Activated naive CD4-positive, alpha-beta T cell (primary cell): ENCODE measurements at places on chromosomes 3 and 15.

DNA sequence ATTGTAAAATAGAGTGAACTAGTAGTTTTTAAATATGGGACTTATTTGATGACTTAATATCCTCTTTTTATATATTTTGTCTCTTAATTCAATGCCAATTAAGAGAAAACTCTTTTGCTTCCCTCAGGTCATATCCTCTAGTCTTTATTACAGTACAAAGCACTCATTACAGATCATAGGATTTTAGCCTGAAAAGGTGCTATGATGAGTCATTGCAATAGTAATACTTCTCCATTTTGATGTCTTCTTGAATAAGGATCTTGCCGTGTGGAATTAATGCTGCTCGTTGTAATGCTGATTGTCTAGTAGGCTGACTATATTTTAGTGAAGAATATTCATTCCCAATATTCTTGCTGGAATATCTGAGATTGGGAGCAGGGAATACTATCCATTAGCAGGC lies 612.2 kb upstream of the GOLIM4 start:
- DNase-seq: no peak

DNA sequence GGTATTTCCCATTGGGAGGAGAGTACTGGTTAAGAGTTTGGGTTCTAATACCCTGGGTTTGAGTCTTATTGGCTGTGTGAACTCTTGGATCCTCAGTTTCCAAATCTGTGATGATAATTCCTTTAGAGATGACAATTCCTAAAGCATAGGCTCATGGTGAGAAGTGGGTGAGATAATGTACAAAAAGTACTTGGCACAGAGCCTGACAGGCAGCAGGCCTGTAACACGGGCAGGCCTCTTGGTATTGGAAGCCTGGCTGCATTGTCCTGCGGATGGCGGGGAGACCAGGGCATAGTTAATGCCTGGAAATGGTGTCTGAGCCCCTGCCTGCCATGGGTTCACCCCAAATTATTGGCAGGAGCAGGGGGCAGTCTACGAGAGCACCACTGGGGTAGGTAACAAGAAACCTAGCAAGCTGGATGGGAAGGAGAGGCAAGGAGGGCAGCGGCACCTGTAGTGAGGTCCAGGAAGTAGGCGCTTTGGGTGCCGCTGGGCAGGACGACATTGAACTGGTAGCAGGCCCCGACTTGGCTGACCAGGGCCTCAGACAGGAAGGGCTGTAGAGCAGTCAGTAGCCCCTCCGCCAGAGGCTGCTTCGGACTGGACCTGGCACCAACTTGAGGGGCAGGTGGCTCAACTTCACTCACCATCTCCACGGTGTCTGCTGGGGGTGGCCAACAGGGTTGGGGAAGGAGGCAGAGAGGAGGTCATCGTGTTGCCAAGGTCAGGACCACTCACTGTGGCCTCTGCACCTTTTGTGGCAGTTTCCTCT lies 7.7 kb downstream of the STOML1 start:
- DNase-seq: no peak

- DNase-seq: no peak
Measured at GRCh38 chr3:48190911-48191310, 2.7 kb upstream of the CDC25A start.

GRCh38 chr3:169077394-169077906 lies 586.1 kb downstream of the MECOM start:
- no peak for DNase-seq

DNA sequence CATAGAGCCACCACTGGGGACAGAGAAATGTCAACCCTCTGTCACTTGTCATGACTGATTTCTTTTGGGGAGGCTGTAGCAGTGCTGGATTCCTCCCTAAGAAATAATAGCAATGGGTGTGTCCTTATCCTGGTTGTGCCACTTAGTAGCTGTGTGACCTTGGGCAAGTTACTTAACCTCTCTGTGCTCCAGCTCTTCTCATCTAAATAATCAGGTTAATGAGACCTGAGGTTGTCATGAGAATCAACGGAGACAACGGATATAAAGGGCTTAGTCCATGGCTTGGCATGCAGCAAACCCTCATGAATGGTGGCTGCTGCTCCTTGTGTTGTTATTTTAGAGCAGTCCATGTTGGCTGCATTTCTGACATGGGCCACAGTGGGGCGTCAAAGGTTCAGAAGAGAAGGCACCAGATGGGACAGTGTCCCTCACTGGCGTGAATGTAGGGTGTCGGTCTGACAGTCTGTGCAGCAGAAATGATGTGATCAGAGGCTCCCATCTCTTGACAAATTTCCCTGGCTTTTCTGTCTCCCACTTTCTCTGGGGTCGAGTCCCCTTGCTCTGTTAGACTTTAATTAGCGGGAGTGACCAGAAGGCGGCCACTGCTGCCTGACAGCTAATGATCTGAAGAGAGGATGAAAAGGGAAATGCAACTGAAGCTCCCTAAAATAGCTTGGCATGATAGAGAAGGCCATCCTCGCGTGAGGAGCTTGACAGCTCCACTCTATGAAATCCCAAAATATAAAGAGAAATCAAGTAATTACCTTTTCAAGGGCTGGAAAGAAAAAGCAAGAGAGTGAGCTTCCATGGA lies 209.4 kb downstream of the CADPS start:
- no peak for DNase-seq

DNA sequence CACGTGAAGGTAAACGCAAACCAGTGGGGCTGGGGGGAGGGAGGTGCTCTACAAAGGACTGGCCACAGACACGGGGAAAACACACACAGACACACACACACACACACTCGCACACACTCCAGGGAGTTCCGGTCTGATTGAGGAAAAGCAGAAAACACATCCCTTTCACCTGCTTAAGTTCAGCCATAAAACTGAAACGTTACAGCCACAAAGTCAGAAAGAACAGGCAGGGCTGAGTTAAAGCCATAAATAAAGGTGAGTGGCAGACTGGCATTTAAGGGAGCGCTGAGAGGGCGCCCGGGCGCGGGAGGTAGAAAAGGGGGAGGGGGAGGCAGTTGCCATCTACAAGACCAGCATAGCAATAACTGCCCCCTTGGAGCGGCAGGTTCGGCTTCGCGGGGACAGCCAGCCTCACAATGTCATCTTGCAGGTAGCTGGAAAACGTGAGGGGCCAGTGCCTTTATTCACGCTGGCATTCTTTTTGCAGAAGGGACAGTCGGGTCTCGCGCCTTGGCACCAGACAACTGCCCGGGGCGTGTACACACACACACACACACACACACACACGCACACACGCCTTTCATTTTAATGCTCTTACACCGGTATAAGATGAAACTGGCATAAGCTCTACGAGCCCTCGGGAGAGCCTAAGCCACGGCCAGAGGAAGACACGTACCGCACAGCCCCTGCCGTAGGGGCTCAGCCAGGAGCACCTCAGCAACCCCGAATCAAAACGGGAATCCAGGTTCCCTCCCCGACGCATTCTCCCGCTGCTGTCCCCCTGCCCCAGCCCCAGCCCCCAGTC lies 866 bp downstream of the TNIK start:
- DNase-seq: peak; percentile 24

DNA sequence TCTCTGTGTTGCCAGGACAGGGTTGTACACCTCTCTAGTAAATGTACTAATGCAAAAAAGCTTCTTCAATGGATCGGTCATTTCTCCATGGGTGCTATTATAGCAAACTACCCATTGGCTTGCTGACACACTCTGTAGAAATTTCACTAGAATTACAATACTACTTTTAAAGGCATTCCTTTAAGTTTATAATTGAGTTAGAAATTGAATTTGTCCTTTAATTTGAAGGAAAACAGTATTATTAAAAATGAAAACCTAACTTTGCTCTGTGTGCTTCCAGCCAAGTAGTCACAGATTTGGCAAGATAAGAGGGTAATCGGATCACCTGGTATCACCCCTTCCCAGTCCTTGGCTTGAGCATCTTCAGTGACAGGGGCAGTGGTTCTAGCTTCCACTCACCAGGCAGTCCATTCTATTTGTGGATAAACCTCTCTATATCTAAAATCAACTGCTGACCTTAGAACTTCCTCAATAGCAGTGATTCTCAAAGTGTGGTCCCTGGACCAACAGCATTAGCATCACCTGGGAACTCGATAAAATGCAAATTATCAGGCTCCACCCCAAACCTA lies 93.2 kb downstream of the GHSR start:
- DNase-seq: no peak

DNA sequence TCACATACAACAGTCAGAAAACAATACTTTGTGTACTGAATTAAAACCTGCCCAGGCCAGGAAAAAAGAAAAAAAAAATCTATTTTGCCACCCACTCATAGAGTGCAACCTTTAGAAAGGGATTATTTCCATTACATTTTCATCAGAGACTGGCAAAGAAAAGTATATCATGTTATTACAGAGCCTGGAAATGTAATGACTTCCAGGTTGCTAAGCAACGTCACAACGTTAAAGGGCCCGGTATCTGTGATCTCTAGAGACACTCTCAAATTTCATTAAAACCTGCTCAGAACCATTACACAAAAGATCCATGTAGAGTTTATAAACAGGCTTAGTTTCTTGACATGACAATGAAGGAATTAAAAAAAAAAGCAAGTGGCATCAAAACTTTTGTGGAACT lies 170.5 kb downstream of the CTNNB1 start:
- no peak for DNase-seq

- no peak for DNase-seq
Measured at GRCh38 chr3:56785499-56785898, 16.2 kb downstream of the ARHGEF3 start.

DNA sequence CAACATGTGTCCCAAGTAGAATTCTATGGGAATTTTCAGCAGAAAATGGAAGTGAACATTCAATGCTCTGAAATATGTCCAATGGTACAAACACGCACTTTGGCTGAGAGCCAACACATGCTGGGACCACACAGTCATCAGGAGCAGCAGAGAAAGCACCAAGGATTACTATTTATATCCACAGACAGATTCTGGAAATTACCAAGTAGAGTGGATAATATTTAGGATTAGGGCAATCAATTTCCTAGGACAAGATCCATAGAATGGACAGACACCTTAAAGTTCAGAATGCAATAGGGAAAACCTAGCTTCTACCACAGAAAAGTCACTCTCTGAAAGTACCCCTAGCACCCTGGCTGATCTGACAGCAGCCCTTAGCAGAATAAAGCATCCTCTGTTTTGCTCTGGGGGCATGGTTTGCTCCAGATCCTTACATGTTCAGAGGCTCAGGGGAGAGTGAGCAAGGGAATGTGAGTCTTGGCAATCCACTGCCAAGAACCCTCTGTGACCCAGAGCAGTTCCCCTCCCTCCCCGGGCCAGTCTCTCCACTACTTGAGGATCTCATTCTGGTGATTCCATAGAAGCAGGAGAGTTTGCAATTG lies 206.0 kb upstream of the WNT5A start:
- DNase-seq: no peak

GRCh38 chr3:49724586-49724985 lies 835 bp upstream of the GMPPB start:
- DNase-seq: no peak

DNA sequence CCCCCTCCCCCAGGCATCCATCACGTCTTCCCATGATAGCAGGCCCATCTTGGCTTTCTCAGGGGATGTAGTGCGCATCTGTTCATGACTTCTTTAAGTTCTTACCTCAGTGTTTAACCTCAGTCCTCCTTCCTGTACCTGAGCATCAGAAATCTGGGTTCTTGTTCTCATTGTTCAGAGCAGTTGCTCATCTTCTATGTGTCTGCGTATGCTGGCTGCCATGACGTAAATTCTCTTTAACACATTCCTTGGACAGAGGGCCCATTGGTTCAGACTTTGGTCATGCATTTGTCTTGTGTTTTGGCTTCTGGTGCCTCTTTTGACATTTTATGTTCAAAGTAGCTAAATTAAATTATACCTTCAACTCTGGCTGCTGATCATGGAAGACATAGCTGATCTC lies 227.3 kb downstream of the CACNA2D3 start:
- DNase-seq: no peak

GRCh38 chr15:25932696-25933095 lies 69.6 kb upstream of the ATP10A start:
- no peak for DNase-seq

GRCh38 chr3:79211586-79212359 lies 556.0 kb downstream of the ROBO1 start:
- no peak for DNase-seq

- no peak for DNase-seq
Measured at GRCh38 chr3:142802891-142803290, 79.1 kb downstream of the TRPC1 start.

- DNase-seq: no peak
Measured at GRCh38 chr3:124731760-124732159, 1.5 kb downstream of the UMPS start.

GRCh38 chr15:90059208-90059985 lies 42.9 kb downstream of the IDH2 start:
- peak; percentile 16 for DNase-seq

- no peak for DNase-seq
Measured at GRCh38 chr15:70582143-70582945, 181.0 kb downstream of the UACA start.

DNA sequence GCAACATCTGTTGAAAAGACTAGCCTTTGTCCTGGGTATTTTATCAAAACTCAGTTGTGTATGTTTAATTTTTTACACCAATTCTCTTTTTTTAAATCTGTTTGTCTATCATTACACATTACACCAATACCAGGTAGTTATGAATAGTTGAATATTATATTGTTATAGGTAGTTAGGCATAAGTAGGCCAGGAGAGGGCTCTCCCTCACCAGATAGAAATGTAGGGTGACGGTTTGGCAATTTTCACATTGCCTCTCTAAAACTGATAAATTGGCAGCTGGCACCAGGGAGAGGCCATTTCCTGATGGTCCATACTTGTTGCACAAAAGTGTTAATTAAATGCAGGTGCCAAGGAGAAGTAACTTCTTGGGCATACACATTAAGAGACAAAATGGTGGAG lies 483.1 kb upstream of the EPHA6 start:
- DNase-seq: no peak

- no peak for DNase-seq
Measured at GRCh38 chr3:135844386-135844785, 121.1 kb upstream of the PPP2R3A start.

DNA sequence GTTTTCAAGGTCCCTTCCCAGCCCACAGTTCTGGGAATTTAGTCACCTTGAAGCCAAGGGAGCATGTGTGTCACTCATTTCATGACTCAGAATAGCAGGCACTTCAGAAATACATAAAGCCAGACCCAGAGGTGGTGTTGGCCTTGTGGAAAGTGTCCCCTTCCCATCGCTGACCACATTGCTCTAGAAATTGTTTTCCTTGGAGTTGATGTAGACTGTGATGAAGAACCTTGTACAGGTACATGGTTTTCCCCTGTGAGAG lies 158.8 kb downstream of the SLCO3A1 start:
- no peak for DNase-seq

- no peak for DNase-seq
Measured at GRCh38 chr15:81531109-81531592, 157.1 kb upstream of the TMC3 start.
